B cell (primary cell): ENCODE measurements at places on chromosomes 1 and 21.

DNA sequence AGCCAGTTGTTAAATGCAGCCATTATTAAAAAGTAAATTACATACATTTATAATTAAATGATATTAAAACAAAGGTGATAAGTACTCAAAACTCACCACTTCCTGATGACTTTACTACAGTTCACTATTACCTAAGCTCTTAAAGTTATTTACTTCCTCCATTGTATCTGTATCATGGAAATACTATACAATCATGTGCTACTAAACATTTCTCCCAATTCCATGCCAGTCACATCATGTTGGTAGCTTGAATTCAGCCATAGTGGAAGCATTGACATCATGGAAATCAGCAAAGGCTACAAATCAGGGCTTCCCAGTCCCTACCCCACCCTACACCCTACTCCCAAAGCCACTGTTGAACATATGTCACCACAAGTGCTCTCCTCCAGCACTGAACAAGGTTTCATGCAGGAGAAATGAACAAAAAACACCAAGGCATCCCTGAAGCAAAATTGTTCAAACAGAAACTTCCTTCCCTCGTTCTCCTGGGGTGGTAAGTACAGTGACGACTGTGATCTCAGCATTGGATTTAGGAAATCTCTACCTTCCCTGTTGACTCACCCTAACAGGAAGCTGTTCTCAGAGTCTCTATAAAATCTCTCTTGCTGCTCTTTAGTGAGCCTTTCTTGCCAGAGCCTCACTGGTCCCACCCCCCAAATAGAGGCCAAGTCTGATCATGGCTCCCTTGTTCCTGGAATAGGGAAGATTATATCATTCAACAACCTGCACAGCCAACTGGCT lies 12.7 kb downstream of the VSIG8 start:
- no peak overlapping the region for H3K4me3 ChIP-seq
- H3K36me3 ChIP-seq, result no peaks in the 10 kb centered on the region
- DNase-seq, result no peak
- H3K4me1 ChIP-seq, result no peaks in the 10 kb centered on the region

DNA sequence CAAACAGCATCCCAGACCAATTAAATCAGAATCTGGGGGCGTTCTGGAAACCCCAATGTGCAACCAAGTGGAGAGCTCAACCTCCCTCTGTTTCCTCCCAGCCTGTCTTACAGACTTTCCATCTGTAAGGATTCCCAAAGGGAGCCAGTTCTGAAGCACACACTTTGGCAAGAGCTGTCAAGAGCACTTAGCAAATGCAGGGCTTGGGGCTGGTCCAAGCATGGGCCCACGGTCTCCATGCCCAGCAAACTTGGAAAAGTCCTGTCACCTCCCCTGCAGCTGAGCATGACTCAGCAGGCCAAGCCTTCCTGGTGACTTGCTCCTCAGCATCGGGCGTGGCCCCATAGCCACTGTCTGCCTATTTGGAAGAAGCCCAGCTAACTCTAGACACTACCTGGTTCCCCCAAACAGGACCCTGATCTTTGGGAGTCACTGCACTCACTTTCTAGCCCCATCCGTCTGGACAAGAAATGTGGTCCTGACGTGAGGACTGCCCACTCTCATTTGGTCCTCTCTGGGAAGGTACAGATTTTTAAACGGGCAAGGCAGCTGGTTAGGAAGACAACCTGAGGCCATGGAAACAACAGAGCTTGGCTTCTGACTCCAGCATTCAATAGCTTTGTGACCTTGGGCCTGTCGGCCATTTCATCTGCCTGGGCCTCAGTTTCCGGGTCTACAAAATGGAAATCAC lies 16.9 kb downstream of the SLC2A1 start:
- H3K4me1 ChIP-seq, result peaks cover 98% of the 10 kb centered on the region
- peak overlapping the region; percentile 66 for H3K27ac ChIP-seq
- peaks cover 76% of the 10 kb centered on the region for H3K36me3 ChIP-seq

GRCh38 chr1:24830680-24831272 lies 85.5 kb downstream of the CLIC4 start:
- peaks cover 13% of the 10 kb centered on the region for H3K4me1 ChIP-seq
- peaks cover 14% of the 10 kb centered on the region for H3K36me3 ChIP-seq
- H3K27ac ChIP-seq, result no peak overlapping the region
- H3K27me3 ChIP-seq, result no peaks in the 10 kb centered on the region
- peak; percentile 78 for DNase-seq

DNA sequence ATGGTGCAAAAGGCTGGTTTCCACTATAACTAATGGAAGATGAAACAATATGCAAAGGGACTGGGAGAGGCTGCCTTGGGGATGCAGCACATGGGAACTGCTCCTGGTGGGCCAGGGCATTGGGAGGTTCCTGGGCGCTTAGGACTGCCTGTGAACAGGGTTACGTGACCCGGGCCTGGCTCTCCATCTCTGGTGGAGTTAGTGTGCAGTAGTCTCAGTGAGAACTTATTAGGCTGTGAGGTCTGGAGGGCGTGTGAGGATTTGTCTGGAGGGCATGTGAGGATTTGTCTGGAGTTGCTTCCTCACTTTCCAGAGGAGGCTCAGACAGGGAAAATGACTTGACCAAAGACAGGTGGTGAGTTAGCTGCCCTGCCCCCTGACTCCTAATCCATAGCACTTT lies 1.5 kb upstream of the ETV3L start:
- H3K36me3 ChIP-seq, result no peaks in the 10 kb centered on the region
- H3K4me1 ChIP-seq, result no peaks in the 10 kb centered on the region
- DNase-seq, result no peak
- H3K27ac ChIP-seq, result no peak overlapping the region
- H3K27me3 ChIP-seq, result no peaks in the 10 kb centered on the region

DNA sequence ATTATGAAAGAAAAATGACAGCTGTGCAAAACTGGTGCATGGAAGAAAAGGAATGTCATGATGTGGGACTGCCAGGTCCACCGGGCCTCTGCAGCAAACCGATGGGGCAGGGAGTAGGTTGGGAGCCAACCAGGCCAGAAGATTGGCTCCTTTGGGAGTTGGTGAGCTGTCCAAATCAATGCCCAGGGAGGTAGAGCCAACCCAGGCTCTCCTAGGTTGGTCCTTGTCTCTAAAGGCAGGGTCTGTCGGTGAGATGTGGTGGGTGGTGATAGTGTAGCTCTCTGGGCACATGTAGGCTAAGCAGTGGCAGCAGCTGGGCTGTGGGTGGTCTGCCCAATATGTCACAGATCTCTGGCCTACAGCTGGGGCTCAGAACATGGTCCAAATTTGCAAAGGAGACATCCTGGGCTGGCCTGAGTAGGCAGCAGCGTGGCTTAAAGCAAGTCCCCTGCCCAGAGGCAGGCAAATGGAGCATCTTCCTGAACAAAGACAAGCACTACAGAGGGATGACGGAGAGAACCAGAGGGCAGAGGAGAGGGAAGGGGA lies 61.2 kb upstream of the PRDX6 start:
- no peaks in the 10 kb centered on the region for H3K27me3 ChIP-seq
- DNase-seq, result no peak
- peak overlapping the region; percentile 97 for H3K27ac ChIP-seq
- peaks cover 76% of the 10 kb centered on the region for H3K4me1 ChIP-seq
- H3K36me3 ChIP-seq, result no peaks in the 10 kb centered on the region

- H3K27me3 ChIP-seq, result no peaks in the 10 kb centered on the region
- no peak for DNase-seq
- peaks cover 16% of the 10 kb centered on the region for H3K4me1 ChIP-seq
- H3K27ac ChIP-seq, result no peak overlapping the region
- no peaks in the 10 kb centered on the region for H3K36me3 ChIP-seq
Observed at GRCh38 chr1:21867451-21867996, 55.5 kb downstream of the LDLRAD2 start.

DNA sequence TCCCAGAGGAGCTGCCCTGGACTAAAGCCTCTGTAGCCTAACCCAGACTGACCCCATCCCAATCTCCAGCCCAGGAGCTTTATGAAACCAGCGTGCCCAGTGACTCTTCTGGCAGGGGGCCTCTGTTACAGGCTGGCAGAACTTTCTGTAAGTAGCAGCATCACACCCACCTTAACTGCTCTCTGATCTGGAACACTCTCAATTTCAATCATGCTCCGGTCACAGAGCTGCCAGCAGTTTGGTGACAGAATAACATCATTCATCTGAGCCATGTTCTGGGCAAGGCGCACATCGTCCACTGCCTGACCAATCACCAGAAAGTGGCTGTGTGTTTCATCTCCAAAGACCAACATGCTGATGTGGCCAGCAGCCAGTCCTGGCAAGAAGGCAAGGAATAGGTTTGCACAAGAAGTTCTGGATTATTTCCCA lies 14.7 kb downstream of the ADCY10 start:
- H3K4me1 ChIP-seq, result no peaks in the 10 kb centered on the region
- H3K27ac ChIP-seq, result no peak overlapping the region
- H3K36me3 ChIP-seq, result no peaks in the 10 kb centered on the region
- no peak overlapping the region for H3K4me3 ChIP-seq

- no peak overlapping the region for H3K27ac ChIP-seq
- DNase-seq, result no peak
- peaks cover 4% of the 10 kb centered on the region for H3K4me1 ChIP-seq
- H3K36me3 ChIP-seq, result peaks cover 10% of the 10 kb centered on the region
Observed at GRCh38 chr1:153733970-153734369, 6.1 kb downstream of the INTS3 start.

DNA sequence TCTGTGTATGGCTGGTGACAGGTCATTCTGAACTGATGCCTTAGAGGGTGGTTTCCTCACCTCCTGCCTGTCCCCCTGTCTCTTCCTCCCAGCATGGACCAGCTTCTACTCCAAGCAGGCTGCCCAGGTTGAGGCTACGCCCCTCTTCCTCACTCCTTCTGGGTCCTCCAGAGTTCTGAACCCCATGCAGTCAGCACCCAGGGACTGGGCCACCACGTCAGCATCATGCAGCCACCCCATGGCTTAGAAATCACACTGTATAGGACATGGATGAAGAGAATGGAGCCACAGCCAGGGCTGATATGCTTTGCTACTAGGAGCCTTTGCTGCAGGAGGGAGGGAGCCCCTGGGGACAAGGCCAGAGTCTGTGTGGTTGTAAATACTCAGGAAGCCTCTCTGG lies 8.3 kb downstream of the FOXO6 start:
- no peaks in the 10 kb centered on the region for H3K36me3 ChIP-seq
- H3K4me1 ChIP-seq, result peaks cover 16% of the 10 kb centered on the region
- no peak for DNase-seq
- no peak overlapping the region for H3K4me3 ChIP-seq
- peaks cover 28% of the 10 kb centered on the region for H3K27me3 ChIP-seq

- no peaks in the 10 kb centered on the region for H3K36me3 ChIP-seq
- H3K4me3 ChIP-seq, result no peak overlapping the region
- no peak overlapping the region for H3K27ac ChIP-seq
- no peaks in the 10 kb centered on the region for H3K27me3 ChIP-seq
Observed at GRCh38 chr1:19042675-19043578, 86.5 kb upstream of the IFFO2 start.

- H3K27me3 ChIP-seq, result no peaks in the 10 kb centered on the region
- H3K27ac ChIP-seq, result no peak overlapping the region
- no peak overlapping the region for H3K4me3 ChIP-seq
- DNase-seq, result no peak
Observed at GRCh38 chr21:35658242-35658641, 402.1 kb downstream of the SETD4 start.

DNA sequence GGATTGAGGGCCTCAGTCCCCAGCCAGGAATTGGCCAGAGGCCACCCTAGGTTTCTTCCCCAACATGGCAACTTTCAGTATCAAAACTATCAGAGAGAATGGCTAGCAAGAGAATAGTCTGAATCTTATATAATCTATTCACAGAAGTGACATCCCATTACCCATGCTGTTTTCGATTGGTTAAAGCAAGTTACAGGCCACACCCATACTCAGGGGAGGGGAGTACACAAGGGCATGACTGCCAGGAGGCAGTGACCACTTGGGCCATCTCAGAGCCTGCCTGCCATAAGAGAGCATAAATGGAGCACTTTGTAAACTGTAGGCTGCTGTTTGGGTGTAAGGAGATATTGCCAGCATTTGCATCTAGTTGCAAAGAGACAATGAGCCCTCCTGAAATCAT lies 65.4 kb downstream of the FAM163A start:
- no peak overlapping the region for H3K27ac ChIP-seq
- H3K4me3 ChIP-seq, result no peak overlapping the region
- peaks cover 6% of the 10 kb centered on the region for H3K4me1 ChIP-seq

DNA sequence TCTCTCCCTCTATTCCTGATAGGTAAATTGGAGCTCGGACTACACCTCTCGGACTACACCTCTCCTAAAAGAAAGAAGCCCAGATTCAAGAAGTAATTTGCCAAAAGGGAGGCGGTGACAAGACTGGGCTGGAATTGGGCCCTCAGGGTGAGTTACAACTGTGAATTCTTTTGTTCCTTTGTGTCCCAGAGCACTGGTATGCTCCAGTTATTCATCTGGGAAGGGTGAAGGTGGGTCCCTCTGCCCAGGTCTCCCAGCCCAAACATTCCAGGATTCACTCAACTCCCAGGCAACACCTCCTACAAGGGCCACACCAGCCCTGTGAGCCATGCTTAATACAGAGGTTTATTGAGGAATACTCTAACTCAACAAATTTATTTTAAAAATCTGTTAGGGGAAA lies 69.2 kb downstream of the LMX1A start:
- no peaks in the 10 kb centered on the region for H3K4me1 ChIP-seq
- no peak for DNase-seq
- H3K27ac ChIP-seq, result no peak overlapping the region
- H3K27me3 ChIP-seq, result peaks cover 22% of the 10 kb centered on the region
- H3K4me3 ChIP-seq, result no peak overlapping the region

DNA sequence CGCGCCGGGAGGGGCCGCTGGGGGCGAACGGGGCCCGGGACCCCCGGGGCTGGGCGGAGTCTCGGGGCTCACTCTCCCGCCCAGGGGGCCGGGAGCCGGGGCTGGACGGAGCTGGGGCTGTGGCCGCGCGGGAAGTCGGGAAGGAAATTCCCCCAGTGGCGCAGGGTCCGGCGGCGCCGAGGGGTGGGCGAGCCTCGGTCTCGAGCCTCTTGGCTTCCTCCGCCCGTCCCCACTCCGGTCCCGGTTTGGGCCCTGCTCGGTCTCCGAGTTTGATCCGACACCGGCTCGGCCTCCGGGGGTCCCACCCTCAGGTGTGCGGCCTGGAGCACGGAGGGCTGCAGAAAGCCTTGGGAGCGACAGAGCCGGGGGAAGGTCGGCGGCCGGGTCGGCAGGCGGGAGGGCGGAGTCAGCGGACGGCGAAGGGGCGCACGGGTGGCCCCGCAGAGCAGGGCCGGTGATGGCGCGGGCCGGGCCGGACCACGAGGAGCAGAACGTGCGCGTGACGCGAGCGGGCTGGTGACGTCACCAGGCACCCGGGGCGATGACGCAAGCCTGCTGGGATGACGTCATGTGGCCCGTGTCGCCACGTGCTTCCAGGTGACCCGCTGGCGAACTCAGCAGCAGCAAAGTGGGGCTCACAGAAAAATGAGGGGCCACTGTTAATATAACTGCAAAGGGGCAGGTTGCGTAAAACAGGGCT lies 610 bp upstream of the HES4 start:
- H3K36me3 ChIP-seq, result no peaks in the 10 kb centered on the region
- peak; percentile 92 for DNase-seq
- H3K27me3 ChIP-seq, result peaks cover 30% of the 10 kb centered on the region
- no peak overlapping the region for H3K27ac ChIP-seq
